ENCODE measurements at places on chromosomes 12 and 14. TPM values are rescaled to one million over a fixed set of nuclear protein-coding genes. Genes with fewer than 3 reads are reported as not detected.

PLA2G1B gene
- polyA plus RNA-seq, result not detected

PIWIL1 gene
- not detected for polyA plus RNA-seq

ABHD12B gene
- not detected for polyA plus RNA-seq

CCDC63 gene
- polyA plus RNA-seq, result not detected

DIO3 gene
- polyA plus RNA-seq, result not detected
